NCI-H1694 treated with DMSO at 0.1 percent for 48 hours (cell line): ENCODE measurements at places on chromosomes 6 and 20.

- DNase-seq, result no peak
These were observed 705.9 kb downstream of the PTPRT start for GRCh38 chr20:42483730-42484303.

GRCh38 chr6:7219310-7219709 lies 93.7 kb downstream of the SSR1 start:
- DNase-seq, result no peak

DNA sequence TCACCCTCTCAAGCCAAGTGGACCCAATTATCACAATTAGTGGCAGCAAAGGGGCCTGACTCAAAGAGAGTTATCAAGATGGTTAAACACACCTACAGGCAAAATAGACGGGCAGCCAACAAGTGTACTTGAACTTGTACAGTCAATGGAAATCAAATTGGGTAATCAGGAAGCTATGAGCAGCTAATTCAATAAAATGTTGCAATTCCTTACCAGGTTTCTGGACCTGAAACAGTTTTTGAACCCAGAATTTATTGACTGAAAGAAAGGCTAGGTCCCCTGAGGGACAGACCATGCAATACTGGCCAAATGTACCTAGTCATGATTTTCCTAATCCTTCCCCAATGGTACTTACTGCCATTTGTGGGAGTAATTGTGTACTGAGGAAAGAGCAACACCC lies 679.8 kb downstream of the EPM2A start:
- DNase-seq, result no peak

DNA sequence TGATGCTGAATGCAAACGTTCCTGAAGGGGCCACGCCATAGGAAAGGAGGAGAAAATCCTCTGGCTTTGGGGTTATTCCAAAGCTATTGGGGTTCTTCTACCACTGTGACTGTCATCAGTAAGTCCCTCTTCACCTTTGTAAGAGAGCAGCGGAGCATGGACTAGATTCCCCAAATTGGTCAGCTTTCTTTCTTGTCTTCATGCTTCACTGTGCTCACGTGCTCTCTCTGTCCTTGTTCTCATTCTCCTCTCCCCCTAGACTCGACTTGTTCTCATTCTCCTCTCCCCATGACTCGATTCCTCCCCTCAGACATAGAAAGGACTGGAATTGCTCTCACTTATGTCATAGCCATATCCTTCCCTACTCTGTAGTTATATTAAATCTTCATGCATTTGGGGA lies 54.8 kb upstream of the ADGRG6 start:
- DNase-seq, result no peak

DNA sequence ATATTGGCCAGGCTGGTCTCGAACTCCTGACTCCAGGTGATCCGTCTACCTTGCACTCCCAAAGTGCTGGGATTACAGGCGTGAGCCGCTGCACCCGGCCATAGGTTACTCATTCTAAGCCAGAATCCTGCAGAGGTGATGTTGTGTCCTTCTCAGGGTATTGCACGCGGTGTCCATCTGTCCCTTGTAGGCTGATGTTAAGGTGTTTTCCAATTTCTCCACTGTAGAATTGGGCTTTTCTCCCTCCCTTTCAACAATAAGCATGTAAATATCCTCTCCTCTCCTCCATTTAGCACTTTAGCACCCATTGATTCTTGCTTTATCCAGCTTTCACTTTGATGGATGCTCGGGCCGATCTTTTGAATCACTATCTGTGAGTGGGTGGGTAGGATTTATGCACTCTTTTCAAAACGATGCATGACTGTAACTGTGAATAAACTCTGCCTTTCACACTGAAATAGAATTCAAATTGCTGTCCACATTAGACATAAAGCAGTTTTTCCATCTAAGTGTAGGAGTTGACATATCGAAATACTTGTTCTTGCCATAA lies 52.6 kb downstream of the ZBTB2 start:
- no peak for DNase-seq

DNA sequence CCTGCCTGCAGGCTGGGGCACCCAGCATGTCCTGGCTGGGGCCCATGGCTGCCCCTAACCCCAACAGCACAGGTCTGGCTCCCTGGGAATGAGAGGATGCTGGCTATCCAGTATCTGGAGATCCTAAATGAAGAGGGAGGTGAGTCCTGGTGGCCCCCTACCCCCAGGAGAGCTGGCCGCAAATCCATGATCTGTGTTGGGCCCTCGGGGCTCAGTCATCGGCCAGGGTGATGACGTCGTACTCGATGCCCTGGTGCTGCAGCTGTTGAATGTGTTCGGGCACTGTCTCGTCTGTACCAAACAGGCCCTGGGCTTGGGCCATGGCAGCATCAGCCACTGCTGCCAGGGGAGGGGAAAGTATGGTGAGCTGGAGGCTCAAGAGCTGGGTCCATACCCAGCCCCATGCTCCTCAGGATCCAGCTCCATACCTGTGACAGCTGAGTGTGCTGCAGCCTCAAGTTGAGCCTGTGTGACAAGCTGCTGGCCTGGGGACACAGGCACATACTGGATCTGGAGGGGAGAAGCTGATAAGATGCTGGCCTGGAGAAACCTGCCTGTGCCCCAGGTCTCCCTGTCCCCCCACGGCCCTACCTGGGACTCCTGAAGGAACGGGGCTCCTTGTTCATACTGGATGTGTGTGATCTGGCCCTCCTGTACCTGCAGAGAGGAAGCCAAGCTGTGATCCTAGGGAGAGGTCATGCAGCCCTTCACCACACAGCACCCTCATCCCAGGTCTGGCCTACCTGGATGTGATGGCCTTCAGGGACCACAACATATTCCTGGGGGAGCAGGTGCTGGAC lies 14.5 kb downstream of the PCIF1 start:
- DNase-seq, result no peak

GRCh38 chr20:50015993-50016770 lies 33.4 kb downstream of the SNAI1 start:
- peak; percentile 68 for DNase-seq

GRCh38 chr20:47061549-47061948 lies 166.9 kb downstream of the EYA2 start:
- no peak for DNase-seq

GRCh38 chr6:138334000-138334399 lies 43.7 kb upstream of the SMIM28 start:
- no peak for DNase-seq

- DNase-seq, result no peak
These were observed 640.0 kb upstream of the GJE1 start for GRCh38 chr6:141492521-141493284.

- DNase-seq, result no peak
These were observed 163.1 kb downstream of the ISM1 start for GRCh38 chr20:13384132-13384531.

GRCh38 chr6:150238846-150239407 lies 96.1 kb downstream of the PPP1R14C start:
- no peak for DNase-seq

DNA sequence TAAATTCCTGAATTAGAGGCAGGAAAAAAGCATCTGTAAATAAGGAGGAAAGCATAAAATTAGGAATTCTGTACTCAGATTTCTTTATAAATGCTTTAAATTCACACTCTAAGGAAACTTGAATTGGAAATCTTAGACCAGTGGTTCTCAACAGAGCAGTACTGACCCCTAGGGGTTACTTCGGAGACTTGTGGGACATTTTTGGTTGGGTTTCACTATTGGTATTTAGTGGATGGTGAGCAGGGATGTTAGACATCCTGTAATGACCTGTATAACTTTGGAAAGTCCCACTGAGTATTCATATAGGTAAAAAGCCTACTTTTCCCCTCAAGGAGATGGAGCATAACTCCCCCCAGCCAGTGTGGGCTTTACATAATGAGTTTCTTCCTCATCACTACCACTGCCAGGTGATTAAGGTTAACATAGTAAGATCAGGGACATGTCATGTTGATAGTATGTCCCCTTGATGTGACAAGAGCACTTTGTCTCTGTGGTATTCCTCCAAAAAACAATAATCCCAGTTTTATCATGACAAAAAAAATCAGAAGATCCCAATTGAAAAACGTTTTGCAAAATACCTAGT lies 31.0 kb downstream of the GLO1 start:
- peak; percentile 63 for DNase-seq

- DNase-seq, result no peak
These were observed 37.2 kb upstream of the HACE1 start for GRCh38 chr6:104896914-104897313.

DNA sequence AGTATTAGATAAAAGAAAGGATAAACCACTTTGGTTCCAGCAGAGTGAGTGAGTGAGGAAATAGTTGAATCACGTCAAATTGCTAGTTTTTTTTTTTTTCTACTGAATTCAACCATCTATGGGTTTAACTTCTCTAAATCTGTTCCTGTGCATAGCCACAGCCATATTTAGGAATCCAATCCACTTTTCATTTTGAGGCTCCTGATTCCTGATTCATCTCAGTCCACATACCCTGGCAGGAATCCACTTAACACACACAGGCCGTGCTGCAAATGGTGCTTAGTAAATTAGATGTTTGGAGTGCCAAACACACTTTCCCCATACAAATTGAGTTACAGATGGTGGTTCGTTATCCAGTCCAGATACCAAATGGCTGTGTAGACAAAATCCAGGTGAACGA lies 220.3 kb downstream of the ALDH8A1 start:
- peak; percentile 43 for DNase-seq

DNA sequence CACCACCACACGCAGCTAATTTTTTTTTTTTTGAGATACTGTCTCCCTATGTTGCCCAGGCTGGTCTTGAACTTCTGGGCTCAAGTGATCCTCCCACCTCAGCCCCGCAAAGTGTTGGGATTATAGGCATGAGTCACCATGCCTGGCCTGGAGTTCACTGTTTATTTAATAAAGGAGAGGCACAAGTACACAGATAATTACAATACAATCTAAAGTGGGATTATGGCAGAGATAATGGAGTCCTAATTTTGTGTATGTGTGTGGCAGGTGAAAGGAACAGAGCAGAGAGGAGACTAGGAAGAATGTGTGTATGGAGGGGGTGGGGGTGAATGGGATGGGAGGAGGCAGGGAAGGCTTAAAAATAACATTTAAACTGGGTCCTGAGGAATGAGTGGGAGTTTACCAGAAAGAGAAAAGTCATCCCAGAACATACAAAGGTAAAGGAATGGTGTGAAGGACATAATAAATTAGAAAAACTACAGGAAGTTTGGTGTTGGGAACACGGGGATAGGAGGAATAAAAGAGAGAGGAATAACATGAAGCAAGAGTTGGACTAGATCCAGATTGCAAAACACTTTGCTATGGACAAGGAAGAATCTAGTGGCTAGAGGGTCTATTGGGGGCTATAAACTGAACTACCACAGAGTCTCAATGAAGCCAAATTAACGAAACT lies 4.4 kb downstream of the NCOA5 start:
- DNase-seq, result no peak

DNA sequence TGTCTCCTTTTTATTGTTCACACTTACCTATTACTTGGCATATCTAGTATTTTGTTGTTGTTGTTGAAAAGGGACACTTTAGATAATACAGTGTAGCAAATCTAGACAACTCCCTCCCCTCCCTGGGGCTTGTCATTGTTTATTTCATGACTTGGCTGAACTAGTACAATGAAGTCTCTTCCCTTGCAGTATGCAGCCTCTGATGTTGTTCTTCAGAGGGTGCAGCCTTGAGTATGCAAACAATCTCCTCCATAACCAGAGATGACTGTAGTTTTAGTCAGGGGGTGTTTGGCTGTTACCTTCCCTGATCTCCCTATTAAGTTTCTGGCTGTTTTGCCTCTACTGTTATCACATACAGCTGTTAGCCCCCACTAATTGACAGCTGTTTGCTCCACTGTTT lies 315.4 kb upstream of the RUNX2 start:
- no peak for DNase-seq
